Activated CD4-positive, alpha-beta T cell treated with anti-CD3 and anti-CD28 coated beads, Interleukin-2, amount 50 U/mL, for 24 hours (primary cell): ENCODE measurements at places on chromosomes 6 and 20.

DNA sequence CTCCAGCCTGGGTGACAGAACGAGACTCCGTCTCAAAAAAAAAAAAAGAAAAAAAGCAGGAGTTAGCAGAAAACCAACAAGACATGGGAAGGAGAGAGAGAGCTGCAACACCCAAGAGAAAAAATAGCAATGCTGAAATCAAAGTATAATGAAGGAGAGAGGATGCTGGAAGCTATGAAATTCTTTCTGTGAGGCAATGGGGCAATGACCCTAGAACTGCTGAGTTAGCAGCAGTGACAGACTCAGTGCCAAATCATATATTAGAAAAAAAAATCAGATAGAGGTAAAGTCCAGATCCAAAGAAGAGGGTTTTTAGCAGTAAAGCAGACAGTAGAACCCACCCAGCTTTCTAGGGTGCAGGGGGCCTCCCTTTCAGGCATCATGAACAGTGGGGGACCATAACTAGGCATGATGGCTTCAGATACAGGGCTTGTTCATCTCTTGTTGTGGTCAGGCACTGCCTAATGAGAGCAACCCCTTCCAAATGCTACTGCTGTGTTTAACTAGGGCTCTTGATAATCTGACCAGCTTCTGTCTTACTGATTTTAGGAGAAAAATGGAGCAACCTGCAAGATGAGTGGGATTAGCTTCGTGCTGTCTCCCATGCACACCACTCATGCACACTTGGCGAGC, 26.9 kb downstream of the SLC17A2 start:
- DNase-seq, result no peak

DNA sequence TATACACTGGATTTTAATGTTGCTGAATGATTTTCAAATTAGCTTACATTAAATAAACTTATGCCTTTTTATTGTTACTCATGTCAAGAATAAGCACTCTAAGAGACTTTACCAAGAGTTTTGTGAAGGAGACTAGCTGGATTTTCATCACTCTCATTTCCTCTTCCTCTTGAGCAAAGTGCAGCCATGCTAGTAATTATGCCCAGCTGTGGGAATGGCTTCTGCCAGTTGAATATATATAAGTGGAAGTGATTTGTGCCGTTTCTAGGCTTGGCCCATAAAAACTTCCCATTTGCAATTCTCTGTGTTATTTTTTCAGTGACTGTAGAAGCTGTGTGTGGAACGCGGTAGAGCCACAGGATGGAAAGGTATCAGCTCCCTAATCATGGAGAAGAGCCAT, 255.8 kb downstream of the HDGFL1 start:
- DNase-seq, result no peak

GRCh38 chr6:141415896-141416295, 716.8 kb upstream of the GJE1 start:
- no peak for DNase-seq

DNA sequence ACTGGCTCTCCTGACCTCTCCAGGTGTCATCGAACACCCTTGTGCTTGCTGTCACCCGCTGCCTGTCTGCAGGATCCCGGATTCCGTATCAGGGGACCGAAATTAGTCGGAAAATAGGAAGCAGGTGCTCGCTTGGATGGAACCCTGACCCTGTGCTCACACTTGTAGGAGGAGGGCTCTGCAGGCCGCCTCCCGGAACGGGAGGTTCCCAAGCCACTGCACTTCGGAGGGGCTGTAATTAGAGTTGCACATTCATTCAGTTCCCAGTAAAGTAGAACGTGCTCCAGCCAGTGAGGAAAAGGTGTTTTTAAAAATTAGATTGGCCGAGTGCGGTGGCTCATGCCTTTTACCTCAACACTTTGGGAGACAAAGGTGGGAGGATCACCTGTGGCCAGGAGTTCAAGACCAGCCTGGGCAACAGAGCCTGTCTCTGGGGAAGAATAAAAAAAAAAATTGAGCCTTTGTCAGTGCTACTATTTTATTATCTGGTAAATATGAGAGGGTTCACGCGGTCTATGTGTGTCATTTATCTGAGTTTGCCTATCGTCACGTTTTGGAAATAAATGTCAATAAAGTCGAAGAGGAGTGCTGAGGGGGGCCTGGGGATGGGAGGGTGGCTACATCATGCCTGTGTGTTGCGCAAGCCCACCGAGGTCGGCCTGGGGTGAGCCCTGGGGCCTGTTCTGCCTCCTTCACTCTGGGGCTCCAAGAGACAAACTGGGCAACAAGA, 1.5 kb upstream of the GMEB2 start:
- peak; percentile 50 for DNase-seq
